ENCODE measurements at places on chromosomes 11 and 22. TPM values are rescaled to one million over a fixed set of nuclear protein-coding genes. Genes with fewer than 3 reads are reported as not detected.

The PRG2 gene
- 0.98 TPM for total RNA-seq

The SDF2L1 gene
- total RNA-seq, result 32.8 TPM

- no peaks in the 10 kb centered on the region for H3K36me3 ChIP-seq
- peaks cover 10% of the 10 kb centered on the region for H3K27me3 ChIP-seq
- no peaks in the 10 kb centered on the region for H3K4me1 ChIP-seq
- no peak overlapping the region for H3K27ac ChIP-seq
Measured at GRCh38 chr11:131748151-131749050, 378.0 kb downstream of the NTM start.

- no peak overlapping the region for H3K4me3 ChIP-seq
- no peaks in the 10 kb centered on the region for H3K36me3 ChIP-seq
- H3K27ac ChIP-seq, result peak overlapping the region; percentile 86
- DNase-seq, result no peak
- peaks cover 13% of the 10 kb centered on the region for H3K4me1 ChIP-seq
Measured at GRCh38 chr11:10323793-10324170, 18.9 kb downstream of the ADM start.

GRCh38 chr11:126113515-126113957 is 50.9 kb upstream of the CDON start:
- H3K27me3 ChIP-seq, result no peaks in the 10 kb centered on the region
- H3K4me1 ChIP-seq, result peaks cover 5% of the 10 kb centered on the region
- H3K27ac ChIP-seq, result no peak overlapping the region
- no peak overlapping the region for H3K4me3 ChIP-seq
- no peaks in the 10 kb centered on the region for H3K36me3 ChIP-seq

- H3K4me1 ChIP-seq, result no peaks in the 10 kb centered on the region
- no peak for DNase-seq
- H3K27ac ChIP-seq, result no peak overlapping the region
- peaks cover 9% of the 10 kb centered on the region for H3K36me3 ChIP-seq
- no peaks in the 10 kb centered on the region for H3K27me3 ChIP-seq
Measured at GRCh38 chr22:31866918-31867317, 77.4 kb upstream of the YWHAH start.

DNA sequence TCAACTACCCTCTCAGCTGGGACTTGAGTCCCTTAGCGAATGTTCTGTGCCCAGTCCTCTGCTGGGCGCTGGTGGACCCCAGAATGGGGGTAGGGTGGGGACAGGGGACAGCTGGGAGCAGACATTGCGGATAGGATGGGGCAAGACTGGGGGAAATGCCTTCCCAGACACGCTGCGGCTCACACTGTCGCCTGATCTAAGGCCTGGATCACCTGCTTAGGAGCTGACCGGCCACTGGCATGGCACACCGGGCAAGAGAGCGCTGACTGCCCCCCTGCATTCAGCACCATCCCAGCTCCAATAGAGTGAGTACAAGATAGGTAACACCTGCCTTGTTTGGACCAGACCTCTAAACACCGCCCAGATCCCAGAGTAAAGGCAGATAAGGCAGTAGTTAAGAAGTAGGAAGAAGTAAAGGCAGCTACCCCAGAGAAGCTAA is 1.4 kb downstream of the ARVCF start:
- no peak for DNase-seq
- no peak overlapping the region for H3K27ac ChIP-seq
- no peaks in the 10 kb centered on the region for H3K36me3 ChIP-seq
- peaks cover 6% of the 10 kb centered on the region for H3K27me3 ChIP-seq
- H3K4me3 ChIP-seq, result peak overlapping the region; percentile 23

DNA sequence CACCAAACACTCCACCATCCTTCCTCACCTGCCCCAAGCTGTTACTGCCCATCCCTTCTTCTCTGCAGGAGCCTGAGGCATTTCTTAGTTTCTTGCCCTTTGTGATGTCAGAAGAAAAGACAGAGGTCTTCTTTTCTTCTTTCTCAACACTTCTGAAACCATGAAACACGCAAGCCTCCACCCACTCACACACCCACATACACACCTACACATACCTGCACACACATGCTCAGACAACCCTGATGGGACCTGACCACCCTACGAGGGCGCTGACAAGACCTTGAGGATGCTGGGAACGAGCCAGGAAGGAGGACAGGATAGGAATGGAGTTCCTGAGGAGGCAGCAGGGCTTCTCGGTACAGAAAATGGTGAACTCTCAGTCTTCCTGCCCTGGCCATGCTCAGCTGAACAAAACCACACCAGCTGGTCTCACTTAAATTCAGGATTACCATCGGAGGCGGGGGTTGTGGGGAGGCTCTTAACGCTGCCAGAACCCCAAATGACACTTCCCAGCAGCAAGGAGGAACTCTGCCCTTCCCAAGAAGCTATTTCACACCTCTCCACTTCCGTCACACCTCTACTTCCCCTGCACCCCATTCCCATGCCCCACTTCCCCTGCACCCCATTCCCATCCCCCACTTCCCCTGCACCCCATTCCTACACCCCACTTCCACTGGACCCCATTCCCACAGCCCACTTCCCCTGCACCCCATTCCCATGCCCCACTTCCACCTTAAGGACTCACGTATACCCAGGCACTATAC is 41.0 kb downstream of the CSF2RB start:
- H3K36me3 ChIP-seq, result no peaks in the 10 kb centered on the region
- DNase-seq, result no peak
- peaks cover 9% of the 10 kb centered on the region for H3K27me3 ChIP-seq
- H3K4me1 ChIP-seq, result peaks cover 5% of the 10 kb centered on the region
- no peak overlapping the region for H3K27ac ChIP-seq

DNA sequence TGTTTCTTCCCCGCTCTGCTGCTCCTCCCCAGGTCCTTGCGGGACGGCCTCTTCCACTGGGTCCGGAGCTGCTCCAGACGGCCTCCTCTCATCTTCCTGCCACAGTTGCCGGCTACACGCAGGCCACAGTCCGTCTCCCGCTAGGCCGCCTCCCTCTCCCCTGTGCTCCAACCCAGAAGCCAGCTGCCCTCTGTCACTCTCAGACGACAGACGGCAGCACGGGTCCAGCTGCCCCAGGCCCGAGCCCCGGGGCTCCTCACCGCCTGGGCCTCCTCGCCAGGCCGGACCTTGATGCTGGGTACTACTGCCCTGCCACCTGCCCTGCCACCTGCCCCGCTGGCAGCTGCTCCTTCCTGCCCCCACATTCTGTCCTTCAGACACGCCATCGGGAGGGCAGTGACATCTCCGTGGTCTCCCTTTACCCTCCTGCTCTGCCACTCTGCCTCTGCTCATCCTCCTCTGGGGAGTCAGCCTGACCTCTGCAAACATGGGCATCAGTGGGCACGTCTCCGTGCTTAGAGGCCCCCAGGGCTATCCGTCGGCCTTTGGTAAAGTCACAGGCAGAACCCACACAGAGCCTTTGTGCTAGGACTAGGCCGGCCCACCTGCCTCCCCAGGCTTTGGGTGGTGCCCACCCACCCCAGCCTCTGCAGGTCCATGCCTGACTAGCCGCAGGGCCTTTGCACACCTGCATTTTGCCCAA is 43.1 kb upstream of the TH start:
- H3K36me3 ChIP-seq, result no peaks in the 10 kb centered on the region
- no peak for DNase-seq
- H3K4me3 ChIP-seq, result no peak overlapping the region
- H3K27ac ChIP-seq, result peak overlapping the region; percentile 20
- H3K4me1 ChIP-seq, result peaks cover 11% of the 10 kb centered on the region

DNA sequence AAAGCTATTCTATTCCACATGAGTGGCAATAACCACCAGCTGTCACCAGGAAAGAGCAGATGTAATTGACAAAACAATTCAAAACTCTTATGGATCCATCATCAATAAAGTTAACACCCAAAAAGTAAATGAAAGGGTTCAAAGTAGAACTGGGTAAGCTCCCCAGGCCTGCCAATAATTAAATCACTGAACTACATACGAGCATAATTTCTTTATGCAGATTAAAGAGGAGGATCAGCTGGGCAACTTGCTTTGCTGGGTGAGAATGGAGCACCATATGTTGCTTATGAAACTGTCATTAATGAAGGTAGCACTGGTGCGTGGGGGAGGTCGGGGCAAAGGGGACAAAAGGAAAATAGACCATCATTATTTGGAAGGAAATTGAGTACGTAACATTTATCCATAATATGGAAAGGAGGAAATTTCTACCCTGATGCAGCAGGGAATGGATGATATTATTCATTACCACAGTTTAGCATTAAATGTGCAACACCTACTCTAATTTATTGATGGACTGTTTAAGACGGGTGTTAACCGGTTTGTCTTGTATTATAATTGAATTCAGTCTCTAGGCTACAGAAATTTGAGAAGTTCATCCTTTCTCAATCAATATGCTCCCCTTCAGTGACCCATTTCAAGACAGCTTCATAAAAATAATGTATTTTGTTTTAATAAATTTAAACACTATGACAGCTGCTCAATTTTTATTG is 315.9 kb downstream of the CADM1 start:
- H3K27ac ChIP-seq, result no peak overlapping the region
- H3K4me3 ChIP-seq, result no peak overlapping the region
- H3K36me3 ChIP-seq, result no peaks in the 10 kb centered on the region
- no peak for DNase-seq
- no peaks in the 10 kb centered on the region for H3K4me1 ChIP-seq

Measured in activated CD4-positive, alpha-beta T cell treated with anti-CD3 and anti-CD28 coated beads for 36 hours (primary cell).